ENCODE measurements at places on chromosomes 12 and 14.
A peak's percentile ranks its signal among the peaks of the same experiment; 100 is the strongest.

DNA sequence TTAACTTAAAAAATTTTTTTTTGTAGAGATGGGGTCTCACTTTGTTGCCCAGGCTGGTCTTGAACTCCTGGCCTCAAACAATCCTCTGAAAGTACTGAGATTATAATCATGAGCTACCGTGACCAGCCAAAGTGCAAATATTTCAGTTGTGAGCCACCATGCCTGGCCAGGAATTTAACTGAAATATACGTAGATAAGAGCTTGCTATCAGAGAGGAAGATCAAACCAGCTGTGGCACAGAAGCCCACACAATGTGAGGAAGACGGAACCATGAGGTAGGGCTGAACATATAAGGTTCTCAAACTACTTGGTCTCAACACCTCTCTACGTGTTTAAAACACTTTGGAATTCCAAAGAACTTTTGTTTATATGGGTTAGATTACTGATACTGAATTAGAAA, 29.1 kb downstream of the ATG14 start:
- no peak for DNase-seq

- DNase-seq = no peak
These were observed 239.6 kb downstream of the ZFP36L1 start for GRCh38 chr14:68553311-68553710.

GRCh38 chr14:37186865-37187264, 10.9 kb upstream of the MIPOL1 start:
- DNase-seq = no peak

- no peak for DNase-seq
These were observed 76.3 kb downstream of the ANO2 start for GRCh38 chr12:5868625-5869295.

- DNase-seq = no peak
These were observed 199.4 kb upstream of the RTL1 start for GRCh38 chr14:101102875-101103274.

DNA sequence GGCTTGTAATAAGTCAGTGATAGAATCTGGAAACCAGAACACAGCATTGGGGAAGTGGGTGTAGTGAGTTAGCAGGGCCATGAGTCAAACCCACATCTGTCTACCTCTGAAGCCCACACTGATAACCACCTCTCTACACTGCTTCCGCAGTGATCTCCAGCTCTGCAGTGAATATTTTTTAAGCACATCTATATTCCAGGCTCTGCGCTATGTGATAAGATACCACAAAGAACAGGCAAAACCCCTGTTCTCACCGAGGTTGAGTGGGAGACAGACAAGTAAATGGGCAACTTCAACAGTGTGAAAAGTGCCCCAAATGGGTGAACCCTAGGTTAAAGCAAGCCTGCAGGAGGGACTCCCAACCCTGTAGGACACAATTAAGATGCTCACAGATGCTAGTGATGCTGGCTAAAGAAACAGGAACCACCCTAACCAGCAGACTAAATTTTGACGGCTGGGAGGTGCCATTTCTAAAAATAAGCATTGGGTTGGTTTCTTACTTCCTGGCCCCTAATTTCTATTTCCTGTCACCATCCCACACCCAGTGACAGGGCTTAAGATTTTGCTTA, 375.0 kb downstream of the DPF3 start:
- no peak for DNase-seq

GRCh38 chr12:67592228-67593011, 56.1 kb upstream of the DYRK2 start:
- DNase-seq = no peak

DNA sequence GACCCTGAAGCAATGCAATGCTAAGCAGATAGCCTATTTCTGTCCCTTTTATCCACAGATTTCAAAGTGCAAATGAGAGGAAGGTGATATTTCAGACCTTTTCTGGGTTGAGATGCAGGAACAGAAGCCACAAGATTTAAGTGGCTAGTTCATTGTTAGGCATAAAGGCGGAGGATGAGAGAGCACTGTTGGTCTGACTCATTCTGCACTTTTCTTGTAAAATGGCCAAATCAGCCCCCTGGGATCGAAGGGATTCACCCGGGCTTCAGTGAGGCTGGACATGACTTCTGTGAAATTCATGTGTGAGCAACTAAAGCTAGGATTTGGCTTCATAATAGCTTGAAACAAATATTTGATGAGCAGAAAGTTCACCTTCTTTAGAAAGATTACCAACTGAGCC, 101.9 kb upstream of the OVCH1 start:
- no peak for DNase-seq

- no peak for DNase-seq
These were observed 205.7 kb downstream of the ZFP36L1 start for GRCh38 chr14:68586896-68587751.

- no peak for DNase-seq
These were observed 6.6 kb downstream of the MYH7 start for GRCh38 chr14:23428686-23429495.

DNA sequence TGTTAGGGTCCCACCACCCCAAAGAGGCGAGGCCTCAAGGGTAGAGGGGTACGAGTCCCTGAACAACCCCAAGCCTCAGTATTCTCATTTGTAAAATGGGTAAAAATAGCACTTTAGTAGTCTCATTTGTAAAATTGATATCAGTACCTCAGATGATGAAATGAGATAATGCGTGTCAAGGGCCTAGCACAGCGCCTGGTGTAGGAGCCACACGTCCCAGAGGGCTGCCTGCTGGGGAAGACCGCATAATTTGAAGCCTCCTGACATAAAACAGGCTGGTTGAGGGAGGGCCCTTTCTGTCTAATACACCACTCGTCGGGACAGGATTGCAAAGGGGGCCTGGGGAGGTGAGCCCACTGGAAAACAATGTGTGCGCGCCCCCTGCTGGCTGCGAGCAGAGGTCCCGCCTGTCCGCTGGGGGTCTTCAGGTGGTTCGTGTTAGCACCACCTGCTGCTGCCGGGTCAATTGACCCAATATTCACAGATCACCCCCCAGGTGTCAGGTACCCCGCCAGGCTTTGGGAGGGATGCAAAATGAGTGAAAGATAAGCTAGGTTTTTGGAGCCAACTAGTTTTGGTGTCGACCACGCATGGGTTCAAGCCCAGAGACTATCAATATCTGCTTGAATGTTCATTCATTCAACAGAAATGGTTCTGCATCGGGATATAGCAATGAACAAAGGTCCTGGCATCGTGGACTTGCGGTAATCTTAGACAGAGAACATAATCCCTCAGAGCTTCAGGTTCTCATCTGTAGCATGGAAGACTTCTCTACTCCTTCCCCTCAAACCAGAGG, 24.7 kb upstream of the IRF2BPL start:
- DNase-seq = peak; percentile 90

GRCh38 chr12:58576081-58576480, 344.2 kb downstream of the LRIG3 start:
- no peak for DNase-seq

DNA sequence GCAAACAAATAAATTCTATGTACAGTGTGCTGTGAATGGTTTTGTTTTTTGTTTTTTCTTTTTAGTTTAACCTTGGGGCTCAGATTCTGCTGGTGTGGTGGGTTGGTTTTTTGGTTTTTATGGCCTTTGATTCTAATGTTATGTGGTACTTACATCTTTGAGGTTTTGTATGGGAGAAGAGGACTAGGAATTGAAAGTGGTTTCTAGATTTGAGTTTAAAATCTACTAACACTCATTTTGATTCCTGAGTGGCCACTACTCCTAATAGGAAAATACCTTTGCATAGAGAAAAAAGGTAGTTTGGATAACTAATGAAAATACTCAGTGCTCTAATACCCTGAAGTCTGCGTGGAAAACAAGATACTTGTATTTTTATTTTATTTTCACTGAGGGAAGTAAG, 137.7 kb downstream of the MON2 start:
- DNase-seq = no peak

GRCh38 chr12:25497021-25497420, 56.1 kb downstream of the LMNTD1 start:
- DNase-seq = no peak

- no peak for DNase-seq
These were observed 102.1 kb downstream of the DYRK2 start for GRCh38 chr12:67750513-67751183.

GRCh38 chr14:68622856-68623255, 170.0 kb downstream of the ZFP36L1 start:
- no peak for DNase-seq

Data from nephron progenitor cell (in vitro differentiated cells).